Naive thymus-derived CD8-positive, alpha-beta T cell (primary cell): ENCODE measurements at places on chromosomes 13 and 19. TPM values are rescaled to one million over a fixed set of nuclear protein-coding genes. Genes with fewer than 3 reads are reported as not detected.

DNA sequence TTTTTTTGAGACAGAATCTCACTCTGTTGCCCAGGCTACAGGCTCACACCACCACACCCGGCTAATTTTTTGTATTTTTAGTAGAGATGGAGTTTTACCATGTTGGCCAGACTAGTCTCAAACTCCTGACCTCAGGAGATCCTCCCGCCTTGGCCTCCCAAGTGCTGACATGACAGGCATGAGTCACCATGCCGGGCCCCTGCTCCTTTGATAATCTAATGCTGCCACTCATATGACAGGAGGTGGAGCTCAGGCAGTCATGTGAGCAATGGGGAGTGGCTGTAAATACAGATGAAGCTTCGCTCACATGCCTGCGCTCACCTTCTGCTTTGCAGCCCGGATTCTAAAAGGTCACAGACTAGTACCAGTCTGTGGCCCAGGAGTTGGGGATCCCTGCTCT, 25.1 kb downstream of the ARHGEF18 start:
- no peak for DNase-seq

- no peak for DNase-seq
These were observed 3.2 kb downstream of the CPB2 start for GRCh38 chr13:46101484-46102254.

Gene ZFR2
- total RNA-seq: 0.96 TPM

Gene OR7C1
- not detected for total RNA-seq

Gene ZSCAN22
- 4.6 TPM for total RNA-seq

GRCh38 chr13:29991343-29991742, 140.9 kb upstream of the UBL3 start:
- DNase-seq: no peak

Gene VAV1
- total RNA-seq: 85.0 TPM

Gene RASL11A
- total RNA-seq: 2.9 TPM

- DNase-seq: no peak
These were observed 1440.5 kb upstream of the SPRY2 start for GRCh38 chr13:81781471-81781870.

Gene LMTK3
- total RNA-seq: 21.5 TPM

Gene YJEFN3
- 11.1 TPM for total RNA-seq

GRCh38 chr13:36715841-36716240, 42.0 kb downstream of the SERTM1 start:
- DNase-seq: no peak

DNA sequence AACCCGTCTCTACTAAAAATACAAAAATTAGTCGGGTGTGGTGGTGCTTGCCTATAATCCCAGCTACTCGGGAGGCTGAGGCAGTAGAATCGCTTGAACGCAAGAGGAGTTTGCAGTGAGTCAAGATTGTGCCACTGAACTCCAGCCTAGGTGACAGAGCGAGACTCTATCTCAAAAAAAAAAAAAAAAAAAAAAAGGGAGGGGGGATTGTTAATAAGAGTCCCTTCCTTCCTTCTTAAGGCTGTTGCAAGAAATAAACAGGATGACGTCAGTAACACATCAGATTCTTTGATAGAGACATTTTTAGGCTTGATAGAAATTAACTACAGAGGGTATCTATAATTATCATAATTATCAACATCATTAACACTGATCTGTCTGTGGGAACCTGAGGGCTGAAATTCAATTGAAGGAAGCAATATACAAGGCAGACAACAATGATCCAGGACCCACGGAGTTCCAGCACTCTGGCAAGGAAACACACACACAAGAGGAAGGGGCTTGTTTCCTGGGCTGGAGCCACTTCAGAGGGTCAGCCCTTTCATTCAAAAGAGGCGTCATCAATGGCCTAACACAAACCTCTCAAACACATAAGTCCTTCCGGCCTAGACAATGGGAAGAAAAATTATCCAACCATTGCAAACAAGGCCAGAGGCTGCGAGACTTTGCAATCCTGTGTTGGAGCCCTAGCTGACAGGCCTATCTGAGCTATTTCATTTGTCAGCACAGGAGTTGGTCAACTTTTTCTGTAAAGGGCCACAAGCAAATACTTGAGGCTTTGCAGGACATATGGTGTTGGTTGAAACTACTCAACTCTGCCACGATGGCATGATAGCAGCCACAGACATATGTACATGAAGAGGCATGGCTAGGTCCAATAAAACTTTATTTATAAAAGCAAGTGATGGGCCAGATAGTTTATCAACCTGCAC, 105.2 kb downstream of the INSR start:
- no peak for DNase-seq

- no peak for DNase-seq
These were observed 901.4 kb downstream of the EFNB2 start for GRCh38 chr13:105634059-105634458.

GRCh38 chr19:5975388-5975728, 2.6 kb downstream of the RANBP3 start:
- DNase-seq: no peak

Gene C2CD4C
- not detected for total RNA-seq

Gene LYL1
- 6.6 TPM for total RNA-seq

DNA sequence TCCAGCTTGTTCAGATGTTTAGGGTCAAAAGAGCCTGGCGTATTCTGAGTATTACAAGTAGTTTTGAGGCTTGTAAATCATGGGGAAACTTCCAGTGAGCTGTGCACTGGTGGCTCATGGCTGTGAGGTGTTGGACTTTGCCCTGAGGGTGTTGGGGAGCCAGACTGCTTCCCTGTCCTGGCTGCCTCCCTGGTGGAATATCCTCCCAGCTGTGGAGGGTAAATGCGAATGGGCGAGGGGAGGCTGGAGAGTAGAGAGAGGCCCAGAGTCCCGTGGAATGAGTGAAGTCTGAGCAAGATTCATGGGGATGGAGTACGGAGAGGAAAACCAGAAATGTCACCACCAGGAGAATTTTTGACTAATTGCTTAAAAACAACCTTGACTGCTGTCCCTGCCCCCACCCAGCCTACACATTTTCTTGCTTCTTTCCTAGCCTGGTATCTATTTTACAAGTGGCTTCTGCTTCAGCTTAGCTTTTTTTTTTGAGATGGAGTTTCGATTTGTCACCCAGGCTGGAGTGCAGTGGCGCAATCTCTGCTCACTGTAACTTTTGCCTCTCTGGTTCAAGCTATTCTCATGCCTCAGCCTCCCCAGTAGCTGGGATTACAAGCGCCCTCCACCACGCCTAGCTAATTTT, 3.7 kb downstream of the SNRPA start:
- DNase-seq: no peak

Gene TMC4
- total RNA-seq: not detected

DNA sequence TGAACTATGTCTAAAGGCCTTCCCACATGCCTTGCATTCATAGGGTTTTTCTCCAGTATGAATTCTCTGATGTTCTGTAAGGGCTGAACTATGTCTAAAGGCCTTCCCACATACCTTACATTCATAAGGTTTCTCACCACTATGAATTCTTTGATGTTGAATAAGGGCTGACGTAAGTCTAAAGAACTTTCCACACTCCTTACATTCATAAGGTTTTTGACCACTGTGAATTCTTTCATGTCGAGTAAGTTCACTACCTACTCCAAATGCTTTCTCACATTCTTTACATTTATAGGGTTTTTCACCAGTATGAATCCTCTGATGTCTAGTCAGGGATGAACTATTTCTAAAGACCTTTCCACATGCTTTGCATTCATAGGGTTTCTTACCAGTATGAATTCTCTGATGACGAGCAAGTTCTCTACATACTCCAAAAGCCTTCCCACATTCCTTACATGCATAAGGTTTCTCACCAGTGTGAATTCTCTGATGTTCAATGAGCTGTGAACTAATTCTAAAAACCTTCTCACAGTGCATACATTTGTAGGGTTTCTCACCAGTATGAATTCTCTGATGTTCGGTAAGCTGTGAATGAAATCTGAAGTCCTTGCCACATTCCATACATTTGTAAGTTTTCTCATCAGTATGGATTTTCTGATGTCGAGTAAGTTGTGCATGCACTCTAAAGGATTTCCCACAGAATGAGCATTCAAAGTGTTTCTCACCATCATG, 19.1 kb upstream of the ZNF260 start:
- no peak for DNase-seq

- DNase-seq: no peak
These were observed 29.4 kb upstream of the KDM4B start for GRCh38 chr19:4939466-4939865.

- DNase-seq: no peak
These were observed 59.0 kb downstream of the WDFY2 start for GRCh38 chr13:51643105-51643881.

- no peak for DNase-seq
These were observed 15.7 kb upstream of the SELENOW start for GRCh38 chr19:47762615-47763308.

Gene FCER2
- 2.3 TPM for total RNA-seq

DNA sequence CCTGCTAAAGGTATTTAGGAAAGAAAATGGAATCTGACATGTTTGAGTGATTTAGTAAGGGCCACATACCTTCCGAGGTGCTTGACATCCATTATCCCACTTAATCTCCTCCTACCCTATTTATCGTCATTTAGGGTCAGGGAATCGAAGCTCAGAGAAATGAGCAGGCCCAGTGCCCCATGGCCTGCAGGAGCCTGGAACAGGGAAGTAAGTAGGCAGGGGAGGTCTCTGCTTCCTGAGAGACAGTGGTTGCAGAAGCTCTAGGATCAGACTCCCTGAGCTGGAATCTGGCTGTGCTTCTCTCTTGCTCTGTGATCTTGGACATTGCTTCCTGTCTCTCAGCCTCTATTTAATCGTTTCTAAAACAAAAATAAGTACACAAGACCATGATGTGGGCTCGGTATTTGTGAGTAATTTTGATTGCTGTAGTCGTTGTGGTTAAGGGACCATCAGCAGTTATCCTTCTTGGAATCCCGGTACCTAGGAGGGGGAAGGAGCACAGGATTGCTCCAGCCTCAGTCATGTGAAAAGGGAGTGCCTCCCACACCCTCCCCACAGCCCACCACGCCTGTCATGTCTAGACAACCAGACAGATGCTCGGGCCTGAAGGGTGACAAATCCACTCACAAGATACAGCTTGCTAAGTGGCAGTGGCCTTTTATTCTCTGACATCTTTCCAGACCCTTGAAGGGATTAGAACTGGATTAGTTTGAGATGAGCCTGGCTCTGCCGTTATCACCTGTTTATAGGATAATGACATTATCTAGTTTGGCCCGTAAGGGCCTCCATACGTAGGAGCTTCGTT, 169.2 kb upstream of the TSHZ3 start:
- no peak for DNase-seq
